ENCODE measurements at places on chromosomes 6 and 20.

- DNase-seq = no peak
These were observed 201.8 kb downstream of the ARID1B start for GRCh38 chr6:156978948-156979347.

GRCh38 chr6:140043357-140043756 is 668.9 kb upstream of the CITED2 start:
- DNase-seq = no peak

- DNase-seq = no peak
These were observed 111.5 kb downstream of the ARHGAP18 start for GRCh38 chr6:129598244-129599187.

DNA sequence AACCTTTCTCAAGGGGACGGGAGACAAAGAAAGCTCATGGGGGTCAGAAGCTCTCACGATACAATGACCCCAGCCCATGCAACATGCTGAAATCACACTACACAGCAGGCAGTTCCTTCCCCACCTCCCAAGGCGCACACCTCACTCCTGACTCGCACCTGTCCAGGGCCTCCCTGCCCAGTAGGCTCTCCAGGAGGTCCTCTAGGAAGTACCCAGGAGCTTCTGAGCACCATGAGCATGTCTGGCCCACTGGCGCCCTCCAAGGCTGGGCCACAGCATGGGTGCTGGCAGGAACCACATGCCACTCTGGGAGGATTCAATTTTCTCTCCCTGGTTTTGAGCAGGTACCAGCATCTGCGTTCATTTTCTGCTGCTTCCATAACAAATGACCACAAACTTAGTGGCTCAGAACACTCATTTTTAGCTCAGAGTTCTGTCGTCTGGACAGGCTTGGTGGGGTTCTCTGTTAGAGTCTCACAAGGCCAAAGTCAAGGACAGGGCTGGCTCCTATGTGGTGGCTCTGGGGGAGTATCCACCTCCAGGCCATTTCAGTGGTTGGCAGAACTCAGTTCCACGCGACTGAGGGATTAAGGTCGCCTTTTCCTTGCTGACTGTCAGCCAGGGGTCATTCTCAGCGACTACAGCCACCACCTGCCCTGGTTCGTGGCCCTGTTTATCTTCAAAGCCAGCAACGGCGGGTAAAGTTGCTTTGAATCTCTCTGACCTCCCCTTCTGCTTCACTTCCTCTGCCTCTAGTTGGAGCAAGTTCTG is 32.7 kb downstream of the ACSS1 start:
- no peak for DNase-seq

DNA sequence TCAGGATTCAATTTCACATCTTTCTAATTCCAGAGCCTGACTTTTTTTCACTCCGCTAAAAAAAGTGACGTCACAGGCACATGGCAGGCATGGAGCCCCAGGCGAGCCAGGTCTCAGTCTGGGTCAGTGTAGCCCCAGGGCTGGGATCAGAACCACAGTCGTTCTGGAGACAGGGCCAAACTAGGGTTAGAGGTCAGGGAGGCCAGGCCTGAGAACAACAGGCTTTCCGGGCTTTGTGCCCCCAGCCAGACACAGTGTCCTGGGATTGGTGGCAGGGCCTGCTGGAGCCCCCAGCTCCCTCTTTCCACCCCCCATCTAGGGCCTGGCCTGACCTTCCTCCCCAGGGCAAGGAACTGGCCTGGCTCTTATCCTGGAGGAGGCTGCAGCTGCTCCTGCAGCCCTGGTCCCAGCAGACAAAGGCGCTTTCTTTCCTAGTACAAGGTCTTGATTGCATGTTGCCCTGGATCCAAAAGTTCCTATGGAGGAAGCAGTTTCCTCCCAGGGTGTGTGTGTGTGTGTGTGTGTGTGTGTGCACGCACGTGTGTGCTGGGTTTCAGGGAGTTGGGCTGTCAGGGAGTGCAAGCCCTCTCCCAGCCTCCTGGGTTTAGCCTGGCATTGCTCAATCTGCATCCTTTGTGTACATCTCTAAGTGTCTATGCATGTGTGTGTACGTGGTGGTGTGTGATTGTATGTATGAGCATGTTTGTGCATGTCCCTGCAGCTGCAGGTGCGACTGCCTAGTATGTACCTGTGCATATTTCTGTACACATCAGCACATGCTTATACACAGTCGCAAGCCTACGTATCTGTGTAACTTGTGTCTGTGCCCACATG is 26.5 kb upstream of the EMILIN3 start:
- DNase-seq = no peak

DNA sequence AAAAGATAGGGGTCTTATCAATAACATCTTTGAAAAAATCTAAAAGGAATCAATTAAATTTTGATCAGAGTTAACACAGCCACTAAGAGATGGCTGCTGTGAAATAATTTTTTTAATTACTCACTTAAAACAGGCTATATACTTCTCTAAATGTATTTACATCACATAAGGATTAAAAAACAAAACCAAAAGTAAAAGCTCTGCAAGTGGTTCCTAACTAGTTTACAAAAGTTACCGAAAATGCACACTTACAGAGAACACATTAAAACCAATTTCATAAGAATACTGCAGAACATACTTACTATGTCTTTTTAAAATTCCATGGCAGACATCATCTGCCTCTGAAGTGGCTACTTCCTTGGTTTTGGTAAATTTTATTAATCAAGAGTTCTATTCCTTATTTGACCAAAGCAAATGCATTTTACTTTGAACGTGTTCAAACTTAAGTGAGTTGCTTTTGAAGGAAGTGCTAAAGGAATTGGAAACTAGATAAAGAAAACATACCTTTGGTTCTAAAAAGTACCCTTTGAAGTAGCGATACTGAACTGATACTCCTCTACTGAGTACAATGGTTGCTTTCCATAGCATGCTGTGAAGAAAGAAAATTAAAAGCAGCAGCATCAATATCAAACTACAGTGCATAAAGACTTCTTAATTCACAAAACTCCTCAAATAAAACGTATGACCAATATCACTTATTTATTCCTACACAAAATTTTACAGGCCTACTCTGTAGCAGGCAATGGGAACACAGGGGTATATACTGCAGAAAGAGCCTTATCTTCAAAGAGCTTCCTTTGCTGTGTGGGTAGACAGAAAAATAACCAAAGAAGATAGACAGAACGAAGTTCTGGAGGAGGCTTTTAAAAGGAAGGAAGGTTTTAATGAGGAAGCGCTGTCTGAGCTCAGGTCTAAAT is 157.1 kb upstream of the SHLD1 start:
- DNase-seq = no peak

DNA sequence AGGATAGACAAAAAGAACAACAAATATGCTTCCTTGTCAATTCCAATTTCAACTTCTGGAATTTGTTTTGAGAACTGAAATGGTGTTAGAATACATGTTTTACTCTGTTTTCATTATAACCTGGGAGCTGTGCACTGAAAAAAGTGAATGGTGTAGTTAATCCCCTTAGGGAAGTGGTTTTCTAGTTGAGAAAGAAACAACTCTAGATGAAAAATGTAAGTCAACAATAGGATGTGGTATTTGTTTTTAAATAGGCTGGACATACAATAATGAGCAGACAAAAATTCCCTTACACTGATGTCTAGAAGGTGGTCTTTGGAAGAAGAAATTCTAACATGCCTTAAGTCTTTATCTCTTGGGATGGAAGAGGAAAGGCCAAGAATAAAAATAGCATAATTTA is 59.9 kb upstream of the TINAG start:
- no peak for DNase-seq

DNA sequence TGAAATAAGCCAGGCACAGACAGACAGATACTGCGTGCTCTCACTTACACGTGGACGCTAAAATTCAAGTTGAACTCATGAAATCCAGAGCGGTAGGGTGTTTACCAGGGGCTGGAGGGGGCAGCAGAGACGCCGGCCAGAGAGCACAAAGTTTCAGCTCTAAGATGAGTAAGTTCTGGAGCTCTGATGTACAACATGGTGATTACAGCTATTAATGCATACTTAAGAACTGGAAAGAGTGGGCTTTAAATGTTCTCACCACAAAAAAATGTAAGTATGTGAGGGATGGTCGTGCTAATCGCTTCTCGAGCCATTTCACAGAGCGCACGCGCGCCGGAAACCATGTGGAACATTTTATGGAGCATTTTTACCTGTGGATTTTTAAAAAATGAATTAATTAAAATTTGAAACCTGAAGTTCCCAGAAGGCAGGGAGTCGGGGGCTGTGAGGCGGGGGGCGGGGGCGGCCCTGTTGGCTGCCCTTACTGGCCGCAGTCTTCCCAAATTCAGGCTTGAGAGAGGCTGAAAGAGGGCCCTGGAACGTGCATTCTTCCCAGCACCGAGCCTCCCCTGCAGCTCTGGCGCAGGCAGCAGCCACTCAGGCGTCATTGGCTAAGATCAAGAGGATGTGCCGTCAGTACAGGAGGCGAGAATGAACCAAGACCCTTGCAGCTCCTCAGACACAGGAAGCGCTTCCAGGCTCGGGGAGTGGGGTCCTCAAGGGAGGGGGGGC is 8.5 kb upstream of the SLCO4A1 start:
- DNase-seq = no peak

GRCh38 chr6:13881621-13882165 is 43.1 kb upstream of the RNF182 start:
- DNase-seq = no peak

GRCh38 chr6:76707630-76708029 is 635.2 kb upstream of the IMPG1 start:
- no peak for DNase-seq

DNA sequence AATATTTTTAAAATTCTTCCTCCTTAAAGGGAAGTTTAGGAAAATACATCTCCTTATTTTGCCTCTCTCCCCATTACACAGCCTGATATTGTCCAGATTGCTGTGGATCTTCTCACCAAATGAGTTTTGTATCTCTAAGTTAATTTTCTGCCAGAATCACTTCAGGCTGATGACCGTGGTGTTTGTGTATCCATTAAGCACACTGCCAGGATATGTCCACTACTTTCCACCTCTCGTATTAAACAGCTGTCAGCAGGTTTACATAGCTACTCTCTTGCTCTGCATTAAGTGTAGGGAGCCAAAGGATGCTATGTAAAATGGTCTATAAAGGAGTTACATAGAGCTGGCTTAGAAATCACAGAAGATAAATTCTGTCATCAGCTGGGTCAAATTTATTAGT is 201.1 kb downstream of the ZFAND3 start:
- DNase-seq = no peak

DNA sequence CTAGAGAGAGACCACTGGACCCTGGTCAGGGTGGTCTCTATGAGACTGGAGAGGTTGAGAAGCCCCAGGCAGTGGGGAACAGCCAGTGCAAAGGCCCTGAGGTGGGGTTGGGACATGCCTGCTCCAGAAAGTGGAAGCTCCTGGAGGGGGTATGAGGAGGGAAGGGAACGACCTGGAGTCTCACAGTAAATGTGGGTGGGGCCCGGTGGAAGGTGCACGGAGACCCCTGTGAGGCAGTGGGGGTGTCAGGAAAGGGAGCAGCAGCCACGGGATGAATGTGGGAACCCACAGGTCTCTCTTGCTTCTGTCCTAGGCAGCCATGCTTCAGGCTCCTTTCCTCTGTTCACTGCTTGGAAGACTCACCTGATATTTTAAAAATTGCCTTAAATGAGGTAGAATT is 1.3 kb upstream of the CST1 start:
- DNase-seq = no peak

- DNase-seq = no peak
These were observed 22.4 kb upstream of the MAS1L start for GRCh38 chr6:29510202-29510601.

DNA sequence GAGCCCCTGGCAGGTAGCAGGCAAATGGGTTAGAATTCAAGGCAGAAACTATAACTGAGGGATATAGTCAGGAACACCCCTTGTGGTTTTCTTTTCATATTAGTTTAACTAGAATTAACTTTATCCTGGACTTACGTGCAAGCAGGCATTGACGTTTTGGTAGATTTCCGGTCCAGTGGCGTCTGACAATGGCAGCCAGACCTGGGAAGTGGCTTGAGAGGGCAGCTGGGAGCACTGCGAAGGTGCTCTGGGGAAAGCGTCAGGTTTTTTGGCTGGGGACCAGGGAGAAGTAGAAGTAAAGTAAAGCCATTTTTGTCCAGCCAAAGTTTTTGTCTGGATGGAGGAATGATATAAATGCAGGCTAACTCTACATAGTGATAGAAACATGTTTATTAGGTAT is 8.4 kb upstream of the ACSS1 start:
- no peak for DNase-seq

DNA sequence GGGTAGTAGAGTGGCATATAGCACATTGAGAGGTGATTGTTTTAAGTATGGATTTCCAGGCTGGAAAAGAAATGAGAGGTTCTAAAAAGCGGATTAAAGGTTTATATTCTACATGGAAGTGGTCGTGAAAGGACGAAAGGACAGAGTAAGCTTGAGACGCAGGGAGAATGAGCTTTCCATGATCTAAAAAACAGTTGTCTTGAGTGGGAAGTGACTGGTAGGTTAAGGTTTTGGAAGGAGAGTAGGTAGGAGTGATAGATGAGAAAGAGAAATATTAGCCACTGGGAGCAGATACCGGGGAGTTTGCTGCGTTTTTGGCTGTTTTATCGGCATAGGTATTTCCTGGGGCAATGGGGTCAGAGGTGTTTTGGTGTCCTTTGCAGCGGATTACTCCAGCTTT is 750.6 kb upstream of the ADGRB3 start:
- no peak for DNase-seq

- no peak for DNase-seq
These were observed 4.7 kb upstream of the MAP3K4 start for GRCh38 chr6:160986851-160987250.

DNA sequence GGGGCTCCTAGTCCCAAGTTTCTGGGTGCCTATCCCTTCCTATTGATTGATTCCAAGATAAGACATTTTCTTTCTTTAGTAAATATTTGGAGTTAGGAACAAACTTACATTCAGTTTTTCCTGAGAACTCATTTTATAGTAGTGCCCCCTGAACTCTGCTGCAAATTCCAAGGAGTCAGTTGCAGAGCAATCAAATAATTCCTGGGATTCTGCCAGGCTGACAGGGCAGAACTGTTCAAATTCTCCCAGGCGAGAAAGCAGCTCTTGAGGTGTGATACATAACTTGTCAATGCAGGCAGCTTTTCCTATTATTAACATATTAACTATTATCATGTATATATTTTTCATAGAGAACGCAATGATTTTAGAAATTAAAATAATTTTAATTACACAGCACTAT is 15.9 kb upstream of the ZBTB24 start:
- DNase-seq = no peak

- no peak for DNase-seq
These were observed 179.3 kb downstream of the MTHFD1L start for GRCh38 chr6:151044465-151045441.

Data from stimulated activated CD4-positive, alpha-beta T cell treated with anti-CD3 and anti-CD28 coated beads, Interleukin-15, amount 100 ng/mL, for 48 hours (primary cell).